ENCODE measurements at places on chromosomes 6 and 20. TPM values are rescaled to one million over a fixed set of nuclear protein-coding genes. Genes with fewer than 3 reads are reported as not detected.

DNA sequence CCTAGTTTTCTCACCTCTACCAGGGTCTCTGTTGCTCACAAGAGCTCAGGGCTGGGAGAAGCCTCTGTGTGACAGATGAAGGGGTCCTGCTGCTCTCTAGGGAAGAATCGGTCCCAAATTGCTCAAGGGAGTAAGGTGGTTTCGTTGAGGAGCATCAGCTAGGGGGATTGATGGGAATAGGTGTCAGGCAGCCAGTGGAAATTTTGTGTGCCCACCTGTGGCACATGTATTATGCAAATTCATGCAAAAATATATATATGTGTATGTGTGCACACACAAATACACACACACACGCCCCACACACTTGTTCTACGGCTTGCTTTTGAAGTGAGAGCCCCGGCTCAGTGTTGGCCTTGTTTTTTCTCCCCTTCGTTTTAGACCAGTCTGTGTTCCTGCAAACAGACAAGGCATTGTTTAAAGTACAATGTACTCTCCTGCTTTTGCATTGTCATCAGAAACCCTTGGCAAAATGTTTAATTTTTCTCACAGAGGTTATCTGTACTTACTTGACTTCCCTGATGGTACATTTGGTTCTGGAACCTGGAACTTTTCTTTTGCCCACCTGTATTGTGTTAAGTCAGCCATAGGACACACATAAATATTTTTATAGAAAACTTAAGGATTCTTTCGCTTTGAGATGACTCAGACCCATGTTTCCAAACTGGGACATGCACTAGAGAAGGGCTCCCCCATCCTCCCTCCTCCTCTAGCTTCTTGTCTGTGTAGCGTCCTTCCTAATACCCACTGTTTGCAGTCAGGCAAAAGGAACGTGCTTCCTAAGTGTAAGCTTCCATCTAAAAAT, 26.7 kb downstream of the FOXO3 start:
- no peak overlapping the region for H3K27ac ChIP-seq
- H3K4me3 ChIP-seq, result no peak overlapping the region
- H3K27me3 ChIP-seq, result no peaks in the 10 kb centered on the region

DNA sequence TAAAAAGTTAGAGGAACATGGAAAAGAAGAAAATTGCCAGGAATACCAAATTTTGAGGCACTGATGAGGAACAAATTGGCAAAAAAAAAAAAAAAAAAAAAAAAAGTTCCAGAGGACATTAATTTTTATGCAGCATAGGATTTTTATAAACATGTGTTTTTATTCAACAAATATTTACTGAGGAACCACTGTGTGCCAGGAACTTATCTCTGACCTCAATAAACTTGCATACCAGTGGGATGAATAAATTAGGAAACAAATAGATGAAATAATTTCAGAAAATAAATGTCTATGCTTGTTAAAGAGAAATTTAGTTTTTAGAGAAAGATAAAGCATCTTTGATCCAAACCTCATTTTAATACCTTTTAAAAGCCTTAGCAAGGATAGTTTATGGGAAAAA, 175.1 kb downstream of the PDE10A start:
- no peak overlapping the region for H3K27ac ChIP-seq
- no peak overlapping the region for H3K4me3 ChIP-seq
- no peaks in the 10 kb centered on the region for H3K4me1 ChIP-seq
- no peaks in the 10 kb centered on the region for H3K27me3 ChIP-seq
- DNase-seq, result no peak
- H3K36me3 ChIP-seq, result no peaks in the 10 kb centered on the region

DNA sequence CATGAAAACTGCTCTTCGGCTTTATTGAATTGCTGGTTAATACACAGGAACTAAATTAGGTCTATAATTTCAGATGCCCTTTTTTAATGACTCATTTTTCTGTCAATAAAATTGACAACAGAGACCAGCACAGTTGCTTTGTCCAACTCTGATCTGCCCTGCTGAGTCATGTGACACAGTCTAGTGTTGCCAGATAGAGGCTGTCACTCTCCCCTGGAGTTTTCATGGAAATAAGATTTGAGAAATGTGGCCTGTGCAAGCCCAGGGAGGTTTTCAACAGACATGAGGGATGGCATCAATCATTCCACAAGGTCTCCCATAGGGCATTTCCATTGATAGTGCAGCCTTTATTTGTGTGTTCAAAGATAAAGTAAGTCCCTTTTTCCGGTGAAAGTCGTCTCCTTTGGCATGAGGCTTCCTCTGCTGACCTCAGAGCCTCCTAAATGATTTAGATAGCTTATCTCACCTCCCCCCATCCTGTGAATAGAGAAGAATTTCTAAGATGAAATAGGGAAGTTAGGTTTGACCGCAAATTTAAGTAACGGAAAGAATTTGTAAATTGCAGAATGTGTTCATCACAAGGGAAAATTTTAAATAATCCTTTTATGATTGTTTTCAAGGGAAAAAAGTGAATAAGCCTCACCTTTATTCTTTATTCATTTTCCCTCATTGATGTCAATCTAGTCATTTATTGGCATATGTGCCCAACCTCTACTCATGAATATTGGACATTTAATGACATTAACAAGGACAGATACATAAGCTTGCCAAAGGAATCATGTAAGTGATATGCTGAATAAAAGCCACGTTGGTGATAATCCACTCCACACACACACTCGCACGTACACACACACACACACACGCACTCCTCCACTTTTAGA, 277.7 kb downstream of the ADGB start:
- no peaks in the 10 kb centered on the region for H3K4me1 ChIP-seq
- no peak overlapping the region for H3K4me3 ChIP-seq

DNA sequence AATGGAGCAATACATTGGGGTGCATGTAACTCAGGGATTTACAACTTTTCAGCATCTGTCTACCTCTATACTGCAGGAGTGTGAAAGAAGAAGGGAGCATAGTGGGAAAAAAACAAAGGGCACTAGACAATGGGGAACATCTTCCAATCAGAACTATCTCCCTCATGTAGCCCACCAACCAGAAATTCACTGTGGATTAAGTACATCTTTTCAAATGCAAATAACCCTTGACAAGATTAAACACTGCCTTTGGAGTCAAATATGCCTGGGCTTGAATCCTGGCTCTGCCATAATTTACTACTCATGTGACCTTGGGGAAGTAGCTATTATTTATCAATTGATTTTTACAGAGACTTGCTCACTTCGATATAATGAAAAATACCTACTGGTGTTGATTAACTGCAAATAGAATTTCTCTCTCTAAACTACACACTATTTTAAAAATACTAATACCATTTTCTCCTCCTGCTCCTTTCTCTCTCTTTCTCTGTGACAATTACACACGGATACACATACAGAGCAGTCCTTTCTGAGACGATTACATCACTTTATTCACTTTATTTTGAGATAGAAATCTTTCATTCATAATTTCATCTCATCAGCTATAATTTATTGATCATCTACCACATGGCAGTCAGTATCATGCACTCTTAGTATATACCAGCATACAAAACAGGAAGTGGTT, 783.7 kb downstream of the FRK start:
- DNase-seq, result no peak
- no peaks in the 10 kb centered on the region for H3K4me1 ChIP-seq
- no peaks in the 10 kb centered on the region for H3K27me3 ChIP-seq

DNA sequence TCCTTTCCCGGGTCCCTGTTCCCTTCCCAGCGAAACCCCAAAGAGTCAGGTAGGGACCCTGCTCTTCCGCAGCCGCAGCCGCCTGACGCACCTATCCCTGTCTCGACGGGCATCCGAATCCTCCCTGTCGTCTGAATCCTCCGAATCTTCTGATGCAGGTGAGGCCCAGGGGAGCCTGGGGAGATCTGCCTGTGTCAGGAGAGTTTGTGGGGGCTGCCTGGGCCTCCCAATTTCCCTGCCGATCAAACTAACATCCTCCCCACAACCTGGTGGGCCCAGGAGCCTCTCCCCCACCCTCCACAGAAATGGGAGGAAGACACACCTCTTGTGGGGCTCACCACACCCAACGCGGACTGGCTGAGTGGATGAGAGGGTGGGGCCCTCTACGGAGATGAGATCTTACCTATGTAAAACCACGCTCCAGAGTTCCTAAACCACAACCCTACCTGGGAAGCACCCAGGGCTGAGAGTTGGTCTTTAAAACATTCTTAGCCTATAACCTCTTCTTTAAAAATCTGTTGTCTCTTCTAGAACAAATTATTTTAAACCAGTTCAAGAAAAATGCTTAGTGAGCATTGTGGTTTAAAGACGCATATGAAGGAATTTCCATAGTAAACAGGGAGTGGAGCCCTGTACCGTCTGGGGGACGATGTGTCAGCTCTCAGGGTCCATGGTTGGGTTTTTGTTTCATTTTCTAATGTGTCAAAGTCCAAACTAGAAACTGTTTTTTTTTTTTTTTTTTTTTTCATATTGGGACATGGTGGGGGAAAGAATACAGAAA, 1.7 kb downstream of the CDC25B start:
- DNase-seq, result no peak
- peaks cover 5% of the 10 kb centered on the region for H3K36me3 ChIP-seq
- peak overlapping the region; percentile 77 for H3K4me3 ChIP-seq
- peaks cover 43% of the 10 kb centered on the region for H3K4me1 ChIP-seq

- no peak overlapping the region for H3K27ac ChIP-seq
- H3K4me3 ChIP-seq, result no peak overlapping the region
- H3K4me1 ChIP-seq, result peaks cover 12% of the 10 kb centered on the region
- H3K27me3 ChIP-seq, result no peaks in the 10 kb centered on the region
- H3K36me3 ChIP-seq, result no peaks in the 10 kb centered on the region
Measured at GRCh38 chr6:74579047-74579446, 626.8 kb downstream of the COL12A1 start.

DNA sequence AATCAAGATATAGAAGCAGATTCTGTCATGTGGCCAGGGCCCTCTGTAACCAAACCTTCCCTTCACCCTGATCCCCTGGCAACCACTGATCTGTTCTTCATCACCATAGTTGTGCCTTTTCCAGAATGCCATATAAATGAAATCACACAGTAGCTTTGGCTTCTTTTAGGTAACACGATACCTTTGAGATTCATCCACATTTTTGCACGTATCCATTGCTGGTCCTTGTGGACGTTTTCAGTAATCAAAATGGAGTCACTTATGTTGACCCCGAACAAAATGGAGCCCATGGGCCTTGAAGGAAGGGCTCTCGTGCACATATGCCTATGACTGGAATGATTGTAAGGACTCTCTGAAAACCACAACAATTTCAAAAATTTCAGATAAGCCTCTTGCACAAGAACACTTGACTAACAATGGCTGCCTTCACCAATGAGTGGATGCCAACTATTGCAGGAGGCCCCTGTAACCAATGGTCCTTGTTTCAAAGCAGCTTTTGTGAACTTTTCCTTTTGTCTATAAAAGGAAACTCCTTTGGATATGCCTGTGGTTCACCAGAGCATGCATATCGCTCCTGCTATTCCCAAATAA, 84.3 kb upstream of the RALY start:
- no peaks in the 10 kb centered on the region for H3K36me3 ChIP-seq
- DNase-seq, result no peak
- no peaks in the 10 kb centered on the region for H3K27me3 ChIP-seq
- peaks cover 8% of the 10 kb centered on the region for H3K4me1 ChIP-seq

GRCh38 chr20:13671916-13672378, 33.2 kb upstream of the TASP1 start:
- no peak for DNase-seq
- H3K27me3 ChIP-seq, result no peaks in the 10 kb centered on the region
- no peaks in the 10 kb centered on the region for H3K36me3 ChIP-seq
- H3K4me3 ChIP-seq, result no peak overlapping the region
- peaks cover 4% of the 10 kb centered on the region for H3K4me1 ChIP-seq

- no peaks in the 10 kb centered on the region for H3K4me1 ChIP-seq
- no peaks in the 10 kb centered on the region for H3K27me3 ChIP-seq
- no peak overlapping the region for H3K4me3 ChIP-seq
Measured at GRCh38 chr20:13396022-13396421, 174.9 kb downstream of the ISM1 start.

DNA sequence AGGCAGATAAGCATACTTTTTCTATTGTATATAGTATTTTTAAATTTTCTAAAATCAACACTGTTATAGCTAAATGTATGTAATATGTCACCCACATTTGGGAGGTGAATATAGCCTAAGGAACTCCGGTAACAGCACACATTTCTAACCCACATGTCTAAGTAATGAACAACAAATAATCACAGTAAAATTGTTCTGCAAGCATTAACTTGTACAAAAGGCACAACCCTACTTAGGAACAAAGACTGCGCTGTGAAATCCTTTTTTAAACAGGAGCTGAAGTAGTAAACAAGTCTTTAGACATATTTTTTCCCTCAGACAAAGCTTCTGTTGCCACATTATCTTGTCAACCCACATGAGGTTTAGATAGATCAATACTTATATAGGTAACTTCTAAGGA, 872.4 kb upstream of the SLC35B3 start:
- H3K4me3 ChIP-seq, result no peak overlapping the region
- H3K36me3 ChIP-seq, result no peaks in the 10 kb centered on the region
- H3K27me3 ChIP-seq, result no peaks in the 10 kb centered on the region

DNA sequence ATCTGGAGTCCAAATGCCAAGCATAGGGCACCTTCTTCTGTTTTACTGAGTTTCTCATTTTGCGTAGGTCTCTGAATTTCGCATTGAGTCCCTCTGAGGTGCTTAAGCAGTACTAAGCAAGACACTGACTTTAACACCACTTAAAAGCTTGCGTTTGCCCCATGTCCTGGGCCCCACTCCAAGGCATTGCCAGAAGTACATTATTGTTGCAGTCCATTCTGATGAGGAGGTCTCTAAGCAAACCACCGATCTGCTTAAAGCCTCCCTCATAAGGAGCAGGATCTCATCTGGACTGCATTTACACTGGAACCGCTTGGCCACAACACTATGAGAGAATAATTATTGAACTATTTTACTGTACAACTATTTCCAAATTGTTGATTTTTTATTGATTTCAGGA, 16.3 kb downstream of the BMP2 start:
- no peaks in the 10 kb centered on the region for H3K36me3 ChIP-seq
- no peak for DNase-seq

GRCh38 chr6:133337308-133337707, 96.2 kb downstream of the EYA4 start:
- no peak overlapping the region for H3K4me3 ChIP-seq
- DNase-seq, result no peak
- no peak overlapping the region for H3K27ac ChIP-seq
- H3K4me1 ChIP-seq, result no peaks in the 10 kb centered on the region
- H3K36me3 ChIP-seq, result no peaks in the 10 kb centered on the region

GRCh38 chr6:44035621-44036020, 91.6 kb downstream of the MRPL14 start:
- no peak overlapping the region for H3K4me3 ChIP-seq
- no peaks in the 10 kb centered on the region for H3K27me3 ChIP-seq
- H3K4me1 ChIP-seq, result peaks cover 5% of the 10 kb centered on the region
- H3K36me3 ChIP-seq, result no peaks in the 10 kb centered on the region
- DNase-seq, result no peak

The EDN3 gene
- total RNA-seq, result not detected

The CASP8AP2 gene
- total RNA-seq, result 18.0 TPM

The CYP24A1 gene
- total RNA-seq, result 0.69 TPM

The ME1 gene
- 9.8 TPM for total RNA-seq

The MAK gene
- 0.08 TPM for total RNA-seq

The SNRPB2 gene
- 84.3 TPM for total RNA-seq

The TRDN gene
- not detected for total RNA-seq

The TPD52L1 gene
- total RNA-seq, result 0.28 TPM

The HNF4A gene
- 0.21 TPM for total RNA-seq

The VTA1 gene
- total RNA-seq, result 44.6 TPM

Measured in GM12878 (cell line).